ENCODE measurements at places on chromosomes 1 and 21.
A peak's percentile ranks its signal among the peaks of the same experiment; 100 is the strongest.

- no peak for DNase-seq
Observed at GRCh38 chr21:43764576-43765495, 11.3 kb downstream of the CSTB start.

GRCh38 chr1:148309940-148310500, 157.9 kb upstream of the NBPF11 start:
- no peak for DNase-seq

- DNase-seq: no peak
Observed at GRCh38 chr1:164687777-164688176, 128.8 kb downstream of the PBX1 start.

DNA sequence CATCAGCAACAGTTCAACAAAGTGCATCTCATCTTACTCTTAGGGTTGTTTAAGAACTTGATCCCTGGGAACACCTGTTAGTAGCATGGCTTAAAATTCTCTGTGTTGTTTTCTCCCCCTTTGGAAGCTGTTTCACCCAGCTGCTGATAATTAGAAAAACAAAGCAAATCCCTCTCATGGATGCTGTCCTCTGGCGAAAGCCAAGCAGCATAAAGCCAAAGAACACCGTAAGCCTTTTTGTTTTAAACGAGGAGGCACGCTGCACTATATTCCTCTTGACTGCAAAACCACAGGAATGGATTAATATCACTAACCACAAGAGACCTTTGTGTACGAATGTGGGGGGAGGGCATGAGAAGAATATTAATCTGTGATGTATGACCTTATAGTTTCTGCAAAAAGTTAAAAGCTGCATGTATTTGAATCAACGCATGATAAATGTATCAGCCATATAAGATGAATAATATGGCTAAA, 923.2 kb downstream of the LTN1 start:
- peak; percentile 55 for DNase-seq

- DNase-seq: no peak
Observed at GRCh38 chr1:89112871-89113613, 12.9 kb downstream of the GBP2 start.

- DNase-seq: peak; percentile 73
Observed at GRCh38 chr1:164765557-164765956, 206.6 kb downstream of the PBX1 start.

GRCh38 chr1:63746129-63746864, 27.5 kb upstream of the ROR1 start:
- peak; percentile 63 for DNase-seq
